Stimulated activated CD8-positive, alpha-beta memory T cell treated with anti-CD3 and anti-CD28 coated beads, Interleukin-4, amount 100 ng/mL, for 1 hour (primary cell): ENCODE measurements at places on chromosomes 4 and X.

DNA sequence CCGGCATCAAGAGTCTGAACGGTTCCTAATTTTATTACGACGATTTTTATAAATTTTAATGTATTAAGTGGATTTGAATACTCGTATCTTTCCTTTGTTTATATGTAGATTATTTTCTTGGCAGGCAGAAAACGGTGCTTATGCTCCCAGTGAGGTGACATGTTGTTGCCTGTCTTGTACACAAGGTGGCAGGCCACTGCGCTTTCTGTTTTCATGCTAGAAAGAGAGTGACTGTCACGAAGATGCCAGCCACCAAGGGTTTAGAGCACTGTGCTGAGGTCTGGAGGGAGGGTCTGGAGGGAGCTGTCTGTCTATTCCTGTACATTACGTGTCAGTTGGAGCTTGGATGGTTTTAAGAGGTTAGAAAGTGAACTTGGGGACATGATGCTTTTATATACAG lies 87.7 kb downstream of the SHROOM2 start:
- no peak for DNase-seq

DNA sequence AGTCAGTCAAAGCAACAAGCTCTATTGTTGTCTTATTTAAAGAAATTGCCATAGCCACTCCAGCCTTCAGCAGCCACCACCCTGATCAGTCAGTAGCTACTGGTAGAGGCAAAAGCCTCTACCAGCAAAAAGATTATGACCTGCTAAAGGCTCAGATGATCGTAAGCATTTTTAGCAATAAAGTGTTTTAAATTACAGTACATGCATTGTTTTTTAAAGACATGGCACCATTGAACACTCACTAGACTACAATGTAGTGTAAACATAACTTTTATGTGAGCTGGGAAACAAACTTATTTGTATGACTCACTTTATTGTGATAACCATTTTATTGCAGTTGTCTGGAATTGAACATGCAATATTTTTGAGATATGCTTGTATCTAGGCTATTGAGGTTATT lies 32.3 kb upstream of the DYNLT3 start:
- DNase-seq: no peak

GRCh38 chrX:39492497-39493162 lies 605.1 kb downstream of the BCOR start:
- no peak for DNase-seq

GRCh38 chr4:47442980-47443379 lies 20.5 kb downstream of the COMMD8 start:
- DNase-seq: no peak

DNA sequence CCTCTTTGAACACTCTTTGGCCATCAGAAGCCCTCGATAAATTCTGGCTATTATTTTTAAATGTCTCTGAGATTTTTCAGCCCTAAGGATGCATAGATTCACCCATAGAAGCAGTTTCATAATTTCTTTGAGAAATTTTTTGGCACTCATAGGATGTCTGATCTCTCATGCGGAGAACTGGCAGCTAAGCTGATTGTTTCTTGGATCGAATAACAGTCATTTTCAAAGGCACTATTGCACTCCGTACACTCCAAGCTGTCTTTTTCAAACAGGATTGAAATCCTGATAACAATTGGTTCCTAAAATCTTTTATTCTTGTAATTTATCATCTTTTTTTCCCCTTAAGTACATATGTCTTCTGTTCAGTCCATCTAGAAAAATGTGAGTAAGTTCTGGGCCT lies 411.9 kb downstream of the SPOCK3 start:
- no peak for DNase-seq
